ENCODE measurements at places on chromosomes 11 and 22.

- DNase-seq: no peak
Observed at GRCh38 chr11:133104009-133104744, 428.1 kb downstream of the OPCML start.

DNA sequence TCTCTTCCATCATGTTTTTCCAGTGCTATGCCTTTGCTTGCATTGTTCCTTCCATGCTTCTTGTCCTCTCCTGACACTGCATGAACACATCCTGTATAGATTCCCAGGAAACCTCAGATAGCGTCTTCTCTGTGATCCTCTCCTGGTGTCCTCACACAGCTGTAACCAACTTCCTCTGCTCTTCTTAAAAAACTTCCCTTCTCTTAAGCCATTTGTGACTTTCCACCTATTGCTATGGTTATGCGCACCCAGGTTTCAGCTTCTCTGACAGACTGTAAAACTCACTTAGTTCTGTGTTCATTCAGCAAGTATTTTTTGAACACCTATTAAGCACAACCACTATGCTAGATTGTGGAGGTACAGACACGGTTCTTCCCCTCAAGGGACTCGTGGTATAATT is 5.1 kb upstream of the APLP2 start:
- no peak for DNase-seq

- DNase-seq: peak; percentile 62
Observed at GRCh38 chr11:35288817-35289541, 130.4 kb downstream of the SLC1A2 start.

DNA sequence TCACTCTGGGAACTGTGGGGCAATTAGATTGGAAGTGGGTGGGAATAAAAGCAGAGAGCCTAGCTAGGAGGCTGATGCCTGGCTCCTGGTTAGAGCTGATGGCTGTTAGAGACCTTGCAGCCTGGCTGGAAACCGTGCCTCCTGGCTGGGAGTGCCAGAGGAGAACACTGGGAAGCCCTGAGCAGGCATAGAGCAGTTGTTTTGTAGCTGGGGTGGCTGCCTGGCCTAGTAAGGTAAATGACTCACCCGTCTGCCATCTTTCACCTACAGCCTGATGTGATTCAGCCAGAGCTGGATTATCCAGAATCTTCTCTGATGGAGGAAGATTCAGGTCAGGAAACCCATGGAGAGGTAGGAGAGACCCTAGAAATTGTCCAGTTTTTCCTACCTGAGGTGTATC is 6.1 kb downstream of the UQCR10 start:
- no peak for DNase-seq

- peak; percentile 82 for DNase-seq
Observed at GRCh38 chr11:133947321-133947756, 9.4 kb downstream of the IGSF9B start.

DNA sequence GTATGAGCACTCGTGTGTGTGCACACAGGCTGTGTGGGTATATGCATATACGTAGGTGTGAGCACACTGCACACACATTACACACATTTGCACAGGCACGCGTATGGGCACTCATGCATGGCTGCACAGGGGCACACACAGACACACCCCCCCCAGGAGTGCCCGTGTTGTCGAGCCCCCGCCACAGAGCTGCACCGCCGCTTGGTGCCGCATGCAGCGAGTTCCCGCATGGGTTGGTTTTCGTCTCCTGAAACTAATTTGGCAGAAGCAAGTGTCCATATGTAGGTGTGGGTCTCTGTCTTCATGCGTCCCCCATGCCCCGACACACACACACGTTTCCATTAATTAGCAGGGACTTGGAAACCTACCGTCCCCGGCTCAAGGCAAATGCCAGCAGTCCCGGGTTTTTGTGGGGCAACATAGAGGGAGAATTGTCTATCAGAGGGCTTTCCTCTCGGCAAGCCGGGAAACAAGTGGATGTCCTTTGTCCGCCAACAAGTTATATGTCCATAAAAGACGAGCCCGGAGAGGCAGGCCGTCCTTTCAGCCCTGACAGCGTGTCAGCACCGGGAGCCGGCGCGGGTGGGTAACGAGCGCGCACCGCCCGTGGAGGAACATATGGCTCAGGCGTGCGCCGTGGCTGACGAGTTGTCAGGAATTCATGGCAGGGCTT is 1291.7 kb downstream of the BRD1 start:
- DNase-seq: no peak

DNA sequence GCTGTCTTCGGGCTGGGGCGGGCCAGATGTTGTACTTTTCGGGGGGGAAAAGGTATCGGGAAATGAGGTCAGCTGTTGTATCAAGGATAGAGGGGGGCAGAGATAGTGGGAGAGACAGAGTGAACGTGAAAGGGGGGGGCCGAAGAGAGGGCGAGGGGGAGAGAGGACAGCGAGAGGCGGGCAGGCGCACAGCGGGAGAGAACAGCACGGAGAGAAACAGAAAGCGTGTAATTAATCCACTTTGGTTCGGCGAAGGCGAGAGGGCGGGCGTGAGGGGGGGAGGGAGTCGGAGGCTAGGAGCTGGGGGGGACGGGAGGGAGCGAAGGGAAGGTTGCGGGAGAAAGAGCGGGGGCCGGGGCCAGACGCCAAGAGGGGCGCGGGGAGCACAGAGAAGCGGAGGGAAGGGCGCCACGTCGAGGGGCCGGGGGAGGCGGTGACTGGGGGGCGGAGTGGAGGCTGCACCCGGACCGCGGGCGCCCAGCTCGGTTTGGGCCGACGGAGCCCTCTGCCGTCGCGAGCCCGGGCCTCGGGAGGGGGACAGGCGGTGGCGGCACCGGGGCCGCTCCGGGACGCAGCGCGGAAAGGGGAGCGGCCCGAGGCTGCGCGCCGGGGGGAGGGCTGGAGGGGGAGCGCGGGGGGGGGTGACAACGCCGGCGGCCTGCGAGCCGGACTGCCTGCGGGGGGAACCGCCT is 612 bp downstream of the IGF2 start:
- DNase-seq: no peak
